ENCODE measurements at places on chromosomes 2 and 18. TPM values are rescaled to one million over a fixed set of nuclear protein-coding genes. Genes with fewer than 3 reads are reported as not detected.

The LTBP1 gene
- 11.0 TPM for polyA plus RNA-seq

GRCh38 chr18:35458677-35459441 is 38.9 kb downstream of the INO80C start:
- no peaks in the 10 kb centered on the region for H3K36me3 ChIP-seq
- DNase-seq = peak; percentile 78
- H3K27ac ChIP-seq = peak overlapping the region; percentile 71
- H3K4me1 ChIP-seq = peaks cover 28% of the 10 kb centered on the region
- H3K4me3 ChIP-seq = no peak overlapping the region

- H3K36me3 ChIP-seq = no peaks in the 10 kb centered on the region
- peak; percentile 12 for DNase-seq
- H3K4me1 ChIP-seq = no peaks in the 10 kb centered on the region
- no peaks in the 10 kb centered on the region for H3K27me3 ChIP-seq
- no peak overlapping the region for H3K4me3 ChIP-seq
These were observed 27.1 kb upstream of the CWC22 start for GRCh38 chr2:180033993-180034894.

The ELOA2 gene
- polyA plus RNA-seq = 0.15 TPM

The TYMS gene
- 17.0 TPM for polyA plus RNA-seq

- H3K27ac ChIP-seq = no peak overlapping the region
- no peaks in the 10 kb centered on the region for H3K4me1 ChIP-seq
- no peaks in the 10 kb centered on the region for H3K27me3 ChIP-seq
- no peak overlapping the region for H3K4me3 ChIP-seq
- no peak for DNase-seq
These were observed 73.8 kb upstream of the THUMPD2 start for GRCh38 chr2:39852831-39853230.

GRCh38 chr2:165811592-165812370 is 17.7 kb upstream of the GALNT3 start:
- no peaks in the 10 kb centered on the region for H3K27me3 ChIP-seq
- DNase-seq = no peak
- no peaks in the 10 kb centered on the region for H3K36me3 ChIP-seq
- no peaks in the 10 kb centered on the region for H3K4me1 ChIP-seq

DNA sequence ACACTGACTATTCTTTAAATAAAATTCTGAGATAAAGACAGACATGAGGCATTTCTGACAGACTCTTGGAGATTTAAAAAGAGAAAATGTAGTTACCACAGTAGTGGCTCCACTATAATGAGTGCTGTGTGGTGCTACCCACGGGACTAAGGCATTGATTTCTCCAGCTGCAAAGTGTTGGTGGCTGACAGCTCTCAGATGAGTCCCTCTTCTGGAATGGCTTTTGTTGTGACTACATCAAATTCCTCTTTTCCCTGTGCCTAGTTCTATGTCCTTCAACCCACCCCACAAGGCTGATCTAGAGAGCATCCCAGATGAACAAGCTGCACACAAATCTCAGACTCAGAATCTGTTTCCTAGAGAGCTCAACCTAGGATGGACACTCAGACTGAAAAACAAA is 884.8 kb upstream of the ZEB2 start:
- H3K4me1 ChIP-seq = no peaks in the 10 kb centered on the region
- no peaks in the 10 kb centered on the region for H3K36me3 ChIP-seq
- H3K4me3 ChIP-seq = no peak overlapping the region
- H3K27me3 ChIP-seq = no peaks in the 10 kb centered on the region
- H3K27ac ChIP-seq = no peak overlapping the region
- DNase-seq = no peak

DNA sequence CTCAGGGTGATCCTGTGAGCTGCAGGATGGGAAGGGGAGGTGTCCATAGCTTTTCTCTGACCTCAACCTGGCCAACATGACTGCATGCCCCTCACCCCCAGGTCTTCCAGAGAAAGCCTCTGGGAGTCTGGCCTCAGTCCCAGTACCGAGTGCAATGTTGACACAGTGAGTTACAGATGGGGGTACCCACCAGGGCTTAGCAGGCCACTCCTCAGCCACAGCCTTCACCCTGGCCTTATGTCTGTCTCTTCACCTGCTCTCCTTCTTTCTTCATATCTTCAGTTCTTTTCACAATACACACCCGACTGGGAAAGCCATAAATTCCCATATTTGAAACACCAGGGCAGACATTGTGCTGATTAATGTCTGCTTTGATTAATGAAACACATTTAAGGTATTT is 33.5 kb downstream of the AOX1 start:
- H3K36me3 ChIP-seq = peaks cover 6% of the 10 kb centered on the region
- no peak overlapping the region for H3K4me3 ChIP-seq
- no peaks in the 10 kb centered on the region for H3K4me1 ChIP-seq

DNA sequence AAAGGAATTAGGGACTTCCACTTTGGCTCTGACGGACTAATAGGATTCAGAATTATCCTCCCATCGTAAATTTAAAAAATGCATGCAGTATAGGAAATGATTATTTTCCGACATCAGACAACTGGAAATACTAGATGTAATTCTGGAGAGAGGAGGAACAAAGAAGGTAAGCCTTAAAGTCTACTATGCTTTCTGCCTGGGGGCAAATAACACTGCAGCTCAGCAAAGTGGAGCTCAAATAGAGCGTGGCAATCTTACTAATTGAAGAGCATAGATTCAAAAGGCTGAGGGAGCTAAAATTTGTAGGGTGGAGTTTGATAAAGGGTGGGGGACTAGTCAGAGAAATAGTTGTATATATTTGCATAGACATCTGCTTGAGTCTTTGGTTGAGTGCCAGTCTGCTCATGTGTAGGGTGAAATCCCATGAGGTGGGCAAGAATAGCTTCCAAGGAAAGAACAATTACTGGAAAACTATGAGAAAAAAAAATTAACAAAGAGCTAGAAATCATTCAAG is 23.8 kb downstream of the COPS8 start:
- H3K27ac ChIP-seq = no peak overlapping the region
- H3K4me3 ChIP-seq = no peak overlapping the region
- no peaks in the 10 kb centered on the region for H3K27me3 ChIP-seq

Data from stomach (tissue), 19 donors.